ENCODE measurements at places on chromosomes 3 and 15. TPM values are rescaled to one million over a fixed set of nuclear protein-coding genes. Genes with fewer than 3 reads are reported as not detected.

GRCh38 chr3:54857343-54857742, 70.5 kb downstream of the LRTM1 start:
- H3K27me3 ChIP-seq, result no peaks in the 10 kb centered on the region
- no peaks in the 10 kb centered on the region for H3K36me3 ChIP-seq
- no peak overlapping the region for H3K27ac ChIP-seq
- no peak for DNase-seq
- no peaks in the 10 kb centered on the region for H3K4me1 ChIP-seq
- H3K4me3 ChIP-seq, result no peak overlapping the region

- no peaks in the 10 kb centered on the region for H3K4me1 ChIP-seq
- no peak overlapping the region for H3K4me3 ChIP-seq
- DNase-seq, result no peak
- H3K36me3 ChIP-seq, result no peaks in the 10 kb centered on the region
Observed at GRCh38 chr3:123336441-123336851, 112.4 kb downstream of the ADCY5 start.

GRCh38 chr15:87707071-87707470, 549.5 kb downstream of the NTRK3 start:
- no peaks in the 10 kb centered on the region for H3K36me3 ChIP-seq
- no peak for DNase-seq
- H3K4me1 ChIP-seq, result no peaks in the 10 kb centered on the region
- no peak overlapping the region for H3K4me3 ChIP-seq
- H3K27ac ChIP-seq, result no peak overlapping the region
- H3K27me3 ChIP-seq, result no peaks in the 10 kb centered on the region

The PFKFB4 gene
- total RNA-seq, result 3.3 TPM

The XRN1 gene
- total RNA-seq, result 78.6 TPM

The GOLGA6D gene
- total RNA-seq, result not detected
